ENCODE measurements at places on chromosomes 11 and 22. TPM values are rescaled to one million over a fixed set of nuclear protein-coding genes. Genes with fewer than 3 reads are reported as not detected.

GRCh38 chr11:45523760-45524159, 141.7 kb downstream of the CHST1 start:
- no peak for DNase-seq

The TSGA10IP gene
- not detected for total RNA-seq

The TRIM48 gene
- total RNA-seq: not detected

The AIFM3 gene
- 1.0 TPM for total RNA-seq

The APOBEC3H gene
- not detected for total RNA-seq

The ASCL2 gene
- total RNA-seq: 0.62 TPM

DNA sequence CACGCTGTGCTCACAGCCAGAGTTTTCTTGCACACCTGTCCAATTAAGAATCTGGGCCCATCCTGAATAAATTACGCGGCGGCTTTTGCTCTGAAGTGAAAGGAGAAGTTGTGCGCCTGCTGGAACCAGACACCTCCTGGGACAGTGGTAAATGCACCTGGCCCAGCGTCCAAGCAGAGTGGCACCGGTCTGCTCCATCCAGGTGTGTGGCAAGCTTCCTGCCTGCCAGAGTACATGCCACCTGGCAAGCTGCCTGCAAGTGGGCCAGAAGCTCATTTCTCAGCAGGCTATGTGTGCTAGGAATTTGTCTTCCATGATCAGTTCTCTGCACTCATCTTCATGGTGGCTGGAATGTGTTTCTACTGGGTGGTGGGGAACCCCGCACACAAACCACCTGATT, 660.6 kb downstream of the ETS1 start:
- DNase-seq: no peak

The NLRP14 gene
- total RNA-seq: not detected

- peak; percentile 70 for DNase-seq
Observed at GRCh38 chr22:32531931-32532819, 57.6 kb downstream of the FBXO7 start.

The MRPL17 gene
- 27.5 TPM for total RNA-seq

DNA sequence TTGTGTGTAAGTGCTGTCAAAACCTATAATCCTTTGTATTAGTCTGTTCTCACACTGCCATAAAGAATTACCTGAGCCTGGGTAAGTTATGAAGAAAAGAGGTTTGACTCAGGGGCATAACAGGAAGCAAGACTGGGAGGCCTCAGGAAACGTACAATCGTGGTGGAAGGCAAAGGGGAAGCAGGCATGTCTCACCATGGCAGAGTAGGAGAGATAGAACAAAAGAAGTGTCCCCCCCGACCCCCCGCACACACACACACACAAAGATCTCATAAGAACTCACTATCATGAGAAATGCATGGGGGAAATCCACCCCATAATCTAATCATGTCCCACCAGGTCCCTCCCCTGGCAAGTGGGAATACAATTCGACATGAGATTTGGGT, 2.3 kb upstream of the USP28 start:
- DNase-seq: no peak

The STIM1 gene
- 63.4 TPM for total RNA-seq

GRCh38 chr22:40637183-40638150, 948 bp upstream of the MRTFA start:
- DNase-seq: peak; percentile 75

- DNase-seq: no peak
Observed at GRCh38 chr11:68683536-68684384, 584 bp upstream of the GAL start.

- DNase-seq: no peak
Observed at GRCh38 chr22:37163096-37163489, 13.4 kb upstream of the IL2RB start.

The RIMBP3B gene
- total RNA-seq: not detected

The HPS4 gene
- total RNA-seq: 35.6 TPM

GRCh38 chr22:23227380-23227779, 47.1 kb downstream of the BCR start:
- DNase-seq: peak; percentile 9

GRCh38 chr11:33926671-33927552, 35.0 kb upstream of the LMO2 start:
- DNase-seq: no peak

The SOX10 gene
- total RNA-seq: 5.9 TPM

The DLAT gene
- total RNA-seq: 20.7 TPM

DNA sequence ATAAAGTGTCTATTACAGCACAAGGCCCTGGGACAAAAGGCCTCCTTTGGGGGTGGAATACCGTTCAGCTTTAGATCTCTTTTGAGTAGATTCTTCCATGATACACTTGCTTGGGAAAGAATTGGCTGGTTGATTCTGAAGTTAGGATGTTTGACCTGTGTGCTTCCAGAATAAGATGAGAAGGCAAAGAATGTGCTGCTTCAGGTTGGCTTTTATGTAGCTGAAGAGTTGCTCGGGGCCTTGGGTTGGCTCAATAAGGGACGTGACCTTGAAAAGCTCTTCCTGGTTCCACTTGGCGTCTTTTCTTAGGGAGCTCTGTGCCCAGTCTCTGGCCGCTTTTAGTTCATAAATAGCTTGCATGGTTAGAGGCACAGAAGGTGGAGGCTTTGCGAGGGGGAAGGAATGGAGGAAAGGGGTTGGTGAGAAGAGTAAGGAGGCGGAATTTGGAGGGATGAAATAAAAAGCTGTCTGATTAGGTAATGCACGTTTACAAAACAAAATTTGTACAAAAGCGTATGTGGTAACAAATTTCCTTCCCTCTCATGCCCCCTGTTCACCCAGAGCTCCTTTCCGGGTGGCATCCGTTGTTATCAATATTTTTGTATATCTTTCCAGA, 4.2 kb upstream of the SORL1-AS1 start:
- DNase-seq: no peak

The GLYATL1 gene
- total RNA-seq: not detected

The RELA gene
- total RNA-seq: 98.2 TPM

DNA sequence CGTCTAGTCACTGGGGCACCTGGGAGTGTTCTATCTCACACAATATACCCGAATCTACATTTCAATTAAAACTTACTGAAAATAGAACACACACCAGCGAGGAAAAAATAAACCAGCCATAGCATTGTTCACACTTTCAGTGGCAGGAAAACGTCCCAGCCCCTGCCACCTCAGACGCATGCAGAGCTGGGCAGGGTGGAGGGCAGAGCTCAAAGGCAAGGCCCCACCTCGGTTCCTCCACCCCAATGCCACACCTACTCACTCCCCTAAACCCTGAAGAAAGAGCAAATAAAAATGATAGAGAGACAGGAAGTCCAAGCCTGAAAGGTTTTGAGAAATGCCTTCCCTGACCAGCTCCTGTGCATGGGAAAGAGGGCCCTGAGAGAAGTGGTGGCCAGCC, 14.8 kb downstream of the B3GNT6 start:
- no peak for DNase-seq

- no peak for DNase-seq
Observed at GRCh38 chr11:19605520-19606371, 106.9 kb upstream of the NAV2 start.

GRCh38 chr11:10778217-10778970, 27.3 kb downstream of the CTR9 start:
- DNase-seq: peak; percentile 63

- DNase-seq: no peak
Observed at GRCh38 chr11:74630043-74630442, 37.7 kb downstream of the POLD3 start.

GRCh38 chr22:43375951-43376455, 32.8 kb upstream of the SCUBE1 start:
- DNase-seq: no peak

- DNase-seq: peak; percentile 79
Observed at GRCh38 chr11:16795146-16795545, 56.7 kb downstream of the C11orf58 start.

- no peak for DNase-seq
Observed at GRCh38 chr11:32178692-32179091, 87.8 kb downstream of the RCN1 start.

- DNase-seq: no peak
Observed at GRCh38 chr11:94111660-94112059, 17.0 kb upstream of the PANX1 start.

GRCh38 chr22:35921777-35922176, 106.8 kb downstream of the RBFOX2 start:
- DNase-seq: no peak

DNA sequence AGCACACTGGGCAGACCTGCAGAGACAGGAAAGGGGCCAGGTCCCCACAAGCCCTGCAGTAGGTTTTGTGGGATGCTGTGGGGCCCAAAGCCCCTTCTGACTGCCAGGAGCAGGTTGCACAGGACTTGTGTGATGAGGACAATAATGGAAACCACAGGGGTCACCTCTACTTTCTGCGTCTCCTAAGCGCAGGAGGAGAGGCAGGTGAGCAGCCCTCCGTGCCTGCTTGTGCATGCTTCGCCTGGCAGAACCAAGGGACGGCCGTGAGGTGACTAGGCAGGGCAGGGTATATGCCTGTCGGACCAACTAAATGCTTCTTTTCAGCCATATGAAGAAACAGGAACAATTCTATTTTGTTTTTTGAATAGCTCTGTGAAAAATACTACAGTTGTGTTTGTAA, 77.9 kb upstream of the PITPNB start:
- DNase-seq: no peak

DNA sequence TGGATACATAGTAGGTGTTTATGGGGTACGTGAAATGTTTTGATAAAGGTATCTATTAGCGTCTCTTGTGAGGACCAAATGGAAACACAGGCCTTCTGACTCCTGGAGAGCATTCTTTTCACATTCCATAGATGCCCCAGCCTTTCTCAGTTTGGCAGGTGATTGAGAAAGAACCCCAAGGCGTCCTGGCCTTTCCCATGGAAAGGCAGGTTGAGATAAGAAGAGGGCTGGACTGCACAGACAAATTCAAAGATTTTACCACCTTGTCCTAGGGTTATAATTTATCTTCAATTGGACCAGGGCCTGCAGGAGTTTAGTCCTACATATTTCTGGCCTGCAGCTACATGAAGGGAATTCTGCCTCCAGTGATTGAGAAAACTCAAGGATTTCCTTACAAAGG, 661 bp upstream of the OLFML1 start:
- DNase-seq: no peak

GRCh38 chr22:25627271-25627852, 62.9 kb downstream of the GRK3 start:
- no peak for DNase-seq

GRCh38 chr11:75431533-75432525, 1.2 kb downstream of the KLHL35 start:
- no peak for DNase-seq

The BBOX1 gene
- total RNA-seq: 0.45 TPM

DNA sequence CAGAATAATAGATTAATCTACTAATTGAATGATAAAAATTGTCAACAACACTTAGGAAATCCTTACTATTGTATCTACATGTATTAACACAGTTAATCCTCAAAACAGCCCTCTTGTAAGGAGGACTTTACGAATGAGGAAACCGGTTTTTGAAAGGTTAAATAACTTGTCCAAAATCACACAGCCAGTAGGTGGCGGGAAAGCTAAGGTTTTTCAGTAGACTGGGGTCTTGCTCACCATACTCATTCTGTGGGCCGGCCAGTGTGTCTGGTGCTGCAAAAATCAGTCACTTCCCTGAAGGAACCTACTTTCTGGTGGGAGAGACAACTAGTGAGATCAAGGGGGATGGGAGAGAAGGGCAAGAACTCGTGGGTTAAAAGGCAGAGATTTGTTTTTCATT, 3.8 kb downstream of the DCPS start:
- DNase-seq: no peak

The REXO2 gene
- 103 TPM for total RNA-seq

The ABCG4 gene
- total RNA-seq: 0.75 TPM

DNA sequence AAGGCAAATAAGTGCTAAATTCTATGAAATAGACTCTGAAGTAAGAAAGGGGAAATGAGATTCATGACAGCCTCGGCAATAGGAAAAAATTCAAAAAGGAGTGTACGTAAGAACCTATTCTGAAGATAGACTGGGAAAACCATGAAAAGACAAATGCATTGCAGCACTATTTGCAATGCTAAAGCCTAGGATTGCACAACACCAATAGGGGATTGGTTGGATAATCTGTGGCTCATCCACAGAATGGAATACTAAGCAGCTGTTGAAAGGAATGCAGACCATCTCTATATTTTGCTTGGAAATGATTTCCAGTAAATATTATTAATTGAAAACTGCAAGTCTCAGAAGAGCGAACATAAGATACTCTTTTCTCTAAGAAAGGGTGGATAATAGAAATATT, 91.7 kb upstream of the CLMP start:
- no peak for DNase-seq

DNA sequence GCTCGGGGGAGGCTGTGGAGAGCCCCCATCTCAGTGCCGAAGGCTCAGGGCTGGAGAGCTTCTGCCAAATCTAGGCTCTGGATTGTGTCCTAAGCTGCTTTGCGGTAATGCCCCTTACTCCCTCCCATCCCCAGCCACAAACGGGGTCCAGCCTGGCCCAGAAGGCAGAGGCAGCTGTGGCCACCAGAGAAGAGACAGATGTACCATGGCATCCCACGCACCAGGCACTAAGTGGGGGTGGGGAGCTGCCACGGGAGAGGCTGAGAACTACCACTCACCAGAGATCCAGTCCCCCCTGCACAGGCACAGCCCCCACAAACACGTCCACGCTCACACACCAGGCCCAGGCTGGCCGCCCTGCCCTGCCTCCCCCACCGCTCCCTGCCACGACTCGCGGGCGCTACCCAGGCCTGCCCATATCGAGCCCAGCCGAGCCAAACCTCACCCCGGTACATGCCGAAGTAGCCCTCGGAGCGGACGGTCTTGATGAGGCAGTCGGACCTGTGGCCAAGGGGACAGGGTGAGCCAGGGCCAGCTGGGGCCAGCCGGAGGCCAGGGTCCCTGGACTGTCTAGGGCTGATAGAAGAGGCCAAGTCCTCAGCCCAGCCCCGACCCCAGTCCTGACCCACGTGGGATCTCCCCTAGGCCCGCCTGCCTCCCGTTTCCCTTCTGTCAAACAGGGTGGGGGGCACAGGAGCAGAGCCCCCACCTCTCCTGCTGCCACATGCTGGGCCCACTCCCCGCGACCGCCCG, 3.9 kb downstream of the SLC25A22 start:
- DNase-seq: no peak

GRCh38 chr11:44943118-44943517, 7.6 kb downstream of the TP53I11 start:
- DNase-seq: peak; percentile 73

DNA sequence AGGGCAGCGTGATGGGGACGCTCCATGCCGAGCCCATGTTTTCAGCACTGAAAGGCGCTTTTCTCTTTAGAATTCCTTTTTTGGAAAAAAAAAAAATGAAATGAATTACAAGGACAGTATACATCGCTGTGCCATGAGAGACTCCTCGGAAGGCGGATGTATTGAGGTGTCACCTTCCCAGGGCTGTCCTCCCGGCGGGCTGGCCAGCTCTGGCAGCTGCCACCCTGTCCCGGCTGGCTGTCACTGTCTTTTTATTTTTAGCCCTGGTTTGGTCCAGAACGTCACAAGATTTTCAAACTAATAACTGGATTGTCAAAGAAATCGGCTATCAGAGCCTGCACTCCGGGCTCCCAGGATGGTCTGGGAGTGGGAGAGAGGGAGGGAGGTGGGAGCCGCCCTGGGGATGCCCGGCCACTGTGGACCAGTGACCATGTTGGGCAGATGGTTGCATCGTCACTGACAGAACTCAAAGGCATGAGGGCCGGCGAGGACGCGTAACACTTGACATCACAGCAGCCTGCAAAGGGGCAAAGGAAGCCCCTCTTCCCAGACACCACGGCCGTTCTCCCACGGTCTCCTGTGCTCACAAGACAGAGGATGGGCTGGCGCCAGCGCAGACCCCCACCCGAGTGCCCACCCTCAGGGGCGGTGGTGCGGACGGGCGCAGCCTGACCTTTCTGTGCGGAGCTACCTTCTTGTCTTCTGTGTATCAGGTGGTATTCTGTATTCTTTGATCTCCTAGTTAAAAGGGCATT, 392.9 kb downstream of the TBC1D22A start:
- DNase-seq: no peak

Data from aorta (tissue), 5 donors.